Fibroblast of the aortic adventitia (primary cell): ENCODE measurements at places on chromosomes 3 and 15. TPM values are rescaled to one million over a fixed set of nuclear protein-coding genes. Genes with fewer than 3 reads are reported as not detected.

RARRES1 gene
- total RNA-seq: 39.3 and 47.8 TPM in 2 replicates

SCN10A gene
- not detected in 2 replicates for total RNA-seq

SLC22A14 gene
- total RNA-seq: not detected in 2 replicates

PAK6 gene
- 0.09 TPM in 1 of 2 replicates, not detected in the other for total RNA-seq

DNA sequence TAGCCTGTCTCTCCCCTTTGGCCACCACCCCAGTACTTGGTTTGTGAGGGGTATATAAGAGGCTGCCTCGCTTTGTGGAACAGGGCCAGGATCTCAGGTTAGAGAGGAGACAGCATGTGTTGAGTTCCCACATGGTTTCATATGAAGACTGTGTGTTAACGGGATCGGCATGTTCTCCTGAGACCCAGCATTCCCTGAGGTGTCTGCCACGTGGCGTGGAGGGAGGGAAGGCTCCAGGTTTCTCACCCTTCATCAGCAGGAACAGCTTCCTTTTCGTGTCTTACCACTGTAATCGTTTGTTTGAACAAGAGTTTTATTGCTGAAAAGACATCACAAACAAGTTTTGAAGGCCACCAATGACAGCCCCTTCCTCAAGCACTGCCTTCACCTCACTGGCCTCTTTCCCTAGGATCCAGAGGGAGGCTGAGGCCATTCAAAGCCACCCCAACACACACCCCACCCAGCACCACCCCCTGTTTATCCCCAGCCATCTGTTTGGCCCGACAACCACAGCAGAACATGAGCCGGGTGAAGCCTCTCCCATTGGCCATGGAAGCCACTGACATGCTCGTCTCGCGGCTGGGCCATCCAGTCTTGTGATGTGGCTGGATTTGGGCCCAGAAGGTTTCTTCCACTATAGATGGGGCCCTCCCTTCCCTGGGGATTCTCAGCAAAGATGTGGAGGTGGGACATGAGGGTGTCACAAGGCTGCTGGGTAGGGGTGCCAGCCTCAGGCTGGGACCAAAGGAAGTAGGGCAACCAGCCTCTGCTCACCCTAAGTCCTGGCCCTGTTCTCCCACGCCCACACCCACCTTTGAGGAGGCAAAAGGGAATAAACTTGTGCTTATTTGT lies 10.0 kb downstream of the BHLHE40 start:
- peak; percentile 68 for DNase-seq

GRCh38 chr3:14452740-14453710 lies 50.6 kb downstream of the SLC6A6 start:
- peak; percentile 100 for DNase-seq

CAPN3 gene
- total RNA-seq: 1.6 and 2.5 TPM in 2 replicates

DNA sequence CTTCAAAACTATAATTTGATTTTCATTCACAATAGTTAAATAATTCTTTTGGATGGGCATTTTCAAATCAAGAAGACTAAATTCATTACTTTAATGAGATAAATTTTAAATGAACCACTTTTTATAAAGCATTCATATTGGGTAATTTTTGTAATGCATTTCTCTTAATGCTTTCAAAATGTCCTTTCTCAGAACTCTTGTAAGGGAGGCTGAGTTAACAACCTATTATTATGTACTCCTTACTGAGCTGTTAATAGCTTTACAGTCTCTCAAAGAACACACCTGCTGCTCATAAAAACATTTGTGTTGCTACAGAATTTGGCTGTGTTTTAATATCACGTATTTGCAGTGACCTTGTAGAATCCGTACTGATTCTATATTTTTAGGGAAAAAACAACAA lies 334.0 kb upstream of the ARL6 start:
- no peak for DNase-seq

COL6A5 gene
- total RNA-seq: under 0.01 TPM in 1 of 2 replicates, not detected in the other

DNA sequence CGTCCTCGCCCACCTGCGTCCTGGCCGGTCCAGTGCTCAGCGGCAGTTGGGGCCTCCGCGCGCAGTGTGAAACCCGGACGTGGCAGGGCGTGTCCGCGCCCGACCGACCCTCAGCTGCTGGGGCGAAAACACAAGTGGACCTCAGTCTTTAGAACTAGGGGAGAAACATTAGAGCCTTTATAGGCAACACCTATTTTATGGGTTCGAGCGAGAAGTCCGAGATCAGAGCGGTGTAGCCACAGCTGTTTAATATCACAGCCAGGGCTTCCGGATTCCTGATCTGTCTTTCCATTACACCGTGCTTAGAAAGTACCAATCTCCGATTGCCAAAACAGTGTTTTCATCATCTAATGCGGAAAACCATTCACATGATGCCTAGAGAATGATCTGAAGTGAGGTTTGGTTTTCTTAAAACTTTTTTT lies 506 bp downstream of the RAD51 start:
- peak; percentile 42 for DNase-seq

DNA sequence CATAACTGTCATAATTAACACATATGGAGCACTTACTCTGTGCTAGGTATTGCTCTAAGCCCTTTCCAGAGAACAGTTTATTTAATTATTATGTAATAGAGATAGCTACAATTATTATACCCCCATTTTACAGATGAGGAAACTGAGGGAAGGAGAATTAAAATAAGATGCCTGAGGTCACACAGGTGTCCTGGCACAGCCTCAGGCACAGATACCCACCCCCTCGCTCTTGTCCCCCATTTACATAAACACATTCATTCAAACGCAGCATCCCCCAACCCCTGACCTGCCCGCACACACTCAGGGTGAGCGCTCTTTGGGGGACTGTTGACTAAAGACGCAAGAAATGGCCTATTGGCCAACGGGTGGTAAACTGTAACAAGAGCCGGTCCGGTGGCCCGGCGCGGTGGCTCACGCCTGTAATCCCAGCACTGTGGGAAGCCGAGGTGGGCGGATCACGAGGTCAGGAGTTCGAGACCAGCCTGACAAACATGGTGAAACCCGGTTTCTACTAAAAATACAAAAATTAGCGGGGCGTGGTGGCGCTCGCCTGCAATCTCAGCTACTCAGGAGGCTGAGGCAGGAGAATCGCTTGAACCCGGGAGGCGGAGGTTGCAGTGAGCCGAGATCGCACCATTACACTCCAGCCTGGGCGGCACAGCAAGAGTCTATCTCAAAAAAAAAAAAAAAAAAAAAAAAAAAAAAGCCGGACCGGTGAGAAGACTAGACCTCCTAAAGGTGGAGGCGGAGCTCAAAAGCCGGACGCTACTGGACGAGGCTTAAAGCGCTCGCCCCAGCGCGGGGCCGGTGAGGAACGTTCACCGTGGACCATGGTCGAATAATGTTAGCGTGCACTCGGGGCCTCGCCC lies 1.9 kb upstream of the ISL2 start:
- no peak for DNase-seq

DNA sequence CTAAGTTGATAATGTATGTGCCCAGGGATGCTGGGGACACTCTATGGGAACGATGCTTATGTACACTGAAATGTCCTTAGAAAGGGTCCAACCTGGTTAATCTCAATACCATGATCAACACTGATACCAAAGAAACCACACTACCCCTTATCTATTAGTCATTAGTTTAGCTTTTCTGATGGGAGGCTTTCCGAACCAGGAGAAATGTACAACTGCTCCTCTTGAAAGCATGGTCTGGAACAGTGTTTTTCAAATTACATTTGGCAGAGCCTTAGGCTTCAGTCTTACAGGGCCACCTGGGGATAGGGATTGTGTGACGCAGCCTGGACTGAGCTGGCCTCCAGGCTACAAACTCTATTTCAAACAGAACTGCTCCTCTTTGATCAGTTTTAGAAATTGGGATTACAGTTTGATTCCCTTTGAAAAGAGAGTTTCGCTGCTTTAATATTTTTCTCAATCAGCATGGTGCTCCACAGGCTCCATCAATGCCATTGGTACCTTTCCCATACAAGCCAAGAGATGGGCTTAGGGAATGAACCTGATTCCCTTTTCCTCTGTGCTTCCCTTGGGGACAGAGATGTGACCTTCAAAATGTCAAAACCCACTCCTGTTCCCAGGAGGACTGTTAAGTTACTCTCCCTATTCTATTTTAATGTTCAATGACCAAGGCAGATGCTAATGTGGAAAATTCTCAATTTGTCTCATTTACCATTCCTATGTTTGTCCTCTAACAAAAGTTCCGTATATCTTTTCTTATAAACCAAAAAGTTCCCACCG lies 296.0 kb upstream of the ADAMTS9 start:
- peak; percentile 14 for DNase-seq

- DNase-seq: peak; percentile 18
Observed at GRCh38 chr3:57910990-57911389, 97.2 kb upstream of the FLNB start.

DNA sequence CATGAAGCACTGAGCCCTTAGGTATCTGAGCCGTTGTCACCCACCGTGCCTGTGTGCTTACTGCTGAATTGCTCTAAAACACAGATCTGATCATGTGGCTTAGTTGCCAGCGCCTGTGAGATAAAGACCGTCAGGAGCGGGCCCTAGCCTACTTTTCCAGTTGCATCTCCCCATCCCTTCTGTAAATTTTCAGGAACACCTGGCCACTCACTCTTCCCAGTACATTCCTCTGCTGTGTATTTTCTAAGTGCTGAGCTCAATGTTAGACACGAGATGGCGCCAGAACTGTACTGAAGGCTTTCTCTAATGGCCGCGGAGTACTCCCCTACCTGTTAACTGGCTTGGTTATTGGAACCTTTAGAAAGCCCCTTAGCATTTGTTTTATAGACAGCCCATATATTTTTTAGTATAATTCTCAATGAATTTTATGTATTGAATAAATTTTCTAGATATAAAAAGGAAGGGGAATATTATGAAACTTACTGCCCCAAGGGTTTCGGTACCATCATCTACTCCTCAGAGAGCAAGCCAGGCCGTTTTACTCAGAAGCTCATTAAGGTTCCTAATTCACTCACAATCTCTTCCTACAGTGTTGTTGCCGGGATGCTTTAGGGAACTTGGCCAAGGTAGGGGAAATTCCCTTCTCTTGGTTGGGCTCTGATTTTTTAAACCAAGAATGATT lies 16.7 kb upstream of the WNT7A start:
- DNase-seq: peak; percentile 74

DNA sequence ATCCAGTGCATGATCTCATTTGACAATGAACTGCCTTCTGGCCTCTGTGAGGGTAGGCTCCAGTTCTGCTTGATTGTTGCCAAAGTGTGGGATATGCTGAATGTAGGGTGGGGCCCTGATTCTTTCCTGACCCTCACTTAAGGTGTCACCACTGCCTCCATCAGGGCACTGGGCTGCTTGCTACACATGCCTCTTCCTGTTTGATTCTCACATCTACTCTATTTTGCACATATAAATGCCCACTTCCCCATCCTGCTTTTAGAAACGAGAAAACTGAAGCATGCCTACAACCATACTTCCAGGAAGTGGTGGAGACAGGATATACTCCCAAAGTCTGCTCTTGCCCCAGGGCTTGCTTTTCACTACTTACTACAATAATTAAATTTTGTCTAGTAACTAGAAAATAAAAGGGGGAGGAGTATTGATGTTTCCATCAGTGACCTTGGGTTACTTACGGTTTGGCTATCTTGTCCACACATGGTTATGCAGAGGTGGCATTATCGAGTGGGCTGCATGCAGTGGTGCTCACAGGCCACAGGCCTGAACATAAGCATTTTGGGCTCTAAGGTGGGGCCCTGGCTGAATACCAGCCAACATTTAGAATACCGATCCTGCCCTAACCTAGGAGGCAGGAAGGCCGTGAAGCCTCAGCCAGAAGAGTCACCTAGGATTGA lies 6.7 kb downstream of the ZDHHC3 start:
- DNase-seq: no peak

DNA sequence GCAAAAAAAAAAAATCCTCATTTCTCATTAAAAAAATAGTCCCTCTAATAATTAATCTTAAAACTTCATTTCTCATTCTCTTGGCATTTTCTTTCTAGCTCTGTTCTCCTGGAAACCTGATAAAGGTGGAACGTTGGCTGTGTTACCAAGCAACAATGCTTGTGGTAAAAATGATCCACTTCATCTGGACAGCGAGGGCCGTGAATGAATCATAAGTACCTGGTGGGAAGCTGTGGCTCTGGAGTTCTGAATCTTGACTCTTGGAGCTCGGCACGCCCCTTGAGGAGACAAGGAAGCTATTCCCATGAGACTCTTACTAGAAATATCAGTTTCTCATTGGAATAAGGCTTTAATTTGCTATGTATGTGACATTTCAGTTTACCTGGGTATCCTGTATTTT lies 32.5 kb downstream of the BCL2L10 start:
- no peak for DNase-seq

- no peak for DNase-seq
Observed at GRCh38 chr3:160312014-160312624, 86.9 kb downstream of the C3orf80 start.

DNA sequence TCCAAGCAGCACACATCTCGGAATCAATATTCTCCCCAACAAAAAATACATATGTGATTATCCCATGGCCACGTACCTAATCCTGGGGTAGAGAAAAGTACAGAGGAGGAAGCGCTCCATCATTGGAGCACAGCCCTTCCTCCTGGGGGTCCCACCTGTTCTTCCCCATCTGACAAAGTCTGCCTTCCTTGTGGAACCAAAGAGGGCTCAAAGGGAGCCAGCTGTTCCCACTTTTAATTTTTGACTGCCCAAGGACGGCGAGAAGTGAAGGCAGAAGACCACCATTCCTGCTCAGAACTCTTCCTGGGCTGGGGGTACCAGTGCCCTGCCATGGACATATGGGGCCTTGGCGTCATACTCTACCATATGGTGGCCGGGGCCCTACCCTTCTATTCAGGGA lies 14.1 kb upstream of the FANCD2 start:
- no peak for DNase-seq

DNA sequence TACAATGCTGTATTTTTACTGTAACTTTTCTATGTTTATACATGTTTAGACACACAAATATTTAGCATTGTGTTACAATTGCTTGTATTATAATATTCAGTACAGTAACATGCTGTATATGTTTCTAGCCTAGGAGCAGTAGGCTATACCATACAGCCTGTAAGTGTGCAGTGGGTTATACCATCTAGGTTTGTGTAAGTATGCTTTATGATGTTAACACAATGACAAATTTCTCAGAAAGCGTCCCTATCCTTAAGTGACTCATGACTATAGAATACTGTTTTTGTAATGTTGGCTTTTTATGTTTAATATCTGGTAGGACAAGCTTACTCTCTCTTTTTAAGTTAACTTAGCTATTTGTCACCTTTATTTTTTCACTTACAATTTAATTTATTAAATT lies 127.5 kb upstream of the THRB start:
- DNase-seq: no peak

GRCh38 chr15:83477172-83477807 lies 30.1 kb downstream of the SH3GL3 start:
- no peak for DNase-seq

- peak; percentile 77 for DNase-seq
Observed at GRCh38 chr3:169662843-169663160, 710 bp downstream of the MECOM start.

- no peak for DNase-seq
Observed at GRCh38 chr15:58064980-58065444, 499 bp downstream of the ALDH1A2 start.

GRCh38 chr3:132399054-132399929 lies 18.0 kb upstream of the DNAJC13 start:
- DNase-seq: peak; percentile 84

DNA sequence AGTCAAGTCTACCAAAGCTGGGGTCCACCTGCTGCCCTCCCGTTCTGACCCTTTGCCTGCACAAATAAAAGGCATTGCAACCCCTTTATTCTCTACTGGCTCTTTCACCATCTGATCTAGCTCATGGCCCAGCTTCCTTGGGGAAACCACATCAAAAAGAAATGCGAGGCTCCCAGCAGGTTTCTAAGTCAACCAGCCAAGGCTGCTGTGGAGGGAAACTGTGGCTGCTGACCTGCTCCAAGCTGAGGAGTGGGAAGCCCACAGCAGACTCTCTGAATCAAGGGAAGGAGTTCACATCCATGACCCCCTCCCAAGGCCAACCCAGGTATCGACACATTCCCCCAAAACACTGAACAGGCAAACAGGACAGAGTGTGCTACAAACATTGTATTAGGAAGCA lies 25.2 kb upstream of the SLCO2A1 start:
- no peak for DNase-seq

SI gene
- not detected in 2 replicates for total RNA-seq
